ENCODE measurements at places on chromosomes 1 and 21.
A peak's percentile ranks its signal among the peaks of the same experiment; 100 is the strongest.

DNA sequence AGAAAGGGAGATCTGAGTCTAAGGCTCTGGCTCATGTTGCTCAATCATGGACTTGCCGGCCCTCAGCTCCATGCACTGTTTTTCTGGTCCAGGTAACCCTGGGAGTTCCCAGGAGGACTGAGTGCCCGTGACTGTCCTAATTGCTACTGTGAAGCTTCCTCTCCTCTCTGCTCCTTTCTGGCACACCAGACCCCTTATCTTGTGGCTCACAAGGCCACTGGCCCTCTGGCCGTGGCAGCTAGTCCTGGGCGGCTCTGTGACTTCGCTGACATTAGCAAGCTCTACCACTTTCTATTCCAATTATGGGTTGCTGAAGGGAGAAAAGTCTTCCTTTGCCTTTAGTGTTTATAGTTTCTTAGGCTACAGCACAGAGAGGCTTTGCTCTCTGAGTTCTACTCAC lies 380.2 kb downstream of the RWDD3 start:
- no peak for DNase-seq

DNA sequence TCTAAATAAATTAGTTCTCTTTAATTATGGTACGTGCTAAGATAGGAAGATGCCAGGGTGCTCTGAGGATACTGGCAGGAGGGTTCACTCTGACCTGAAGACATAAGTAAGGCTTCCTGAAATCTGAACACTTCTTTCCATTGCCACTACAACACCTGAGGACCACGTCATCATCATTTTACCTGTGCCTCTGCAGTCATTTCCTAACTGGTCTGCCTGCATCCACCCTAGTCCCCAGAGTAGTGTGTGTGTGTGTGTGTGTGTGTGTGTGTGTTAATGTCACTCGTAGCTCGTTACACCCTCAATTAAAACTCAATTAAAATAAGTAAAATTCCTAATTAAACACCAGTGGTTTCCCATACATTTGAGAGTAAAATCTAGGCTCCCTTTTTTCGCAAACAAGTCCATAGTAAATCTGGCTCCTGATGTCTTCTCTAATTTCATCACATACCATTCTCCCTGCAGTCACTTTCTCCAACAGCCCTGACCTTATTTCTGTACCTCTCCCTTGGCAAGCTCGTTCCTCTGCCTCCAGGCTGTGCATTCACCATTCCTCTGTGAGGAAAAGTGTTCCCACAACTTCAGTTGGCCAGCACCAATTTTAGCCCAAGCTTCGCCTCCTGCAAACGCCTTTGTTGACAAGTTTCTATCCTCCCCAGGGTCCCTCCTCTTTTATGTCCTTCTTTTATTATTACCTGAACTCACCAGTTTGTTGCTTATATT lies 8.7 kb downstream of the IL12RB2 start:
- no peak for DNase-seq

GRCh38 chr1:87638636-87639035 lies 310.0 kb downstream of the LMO4 start:
- DNase-seq: no peak

DNA sequence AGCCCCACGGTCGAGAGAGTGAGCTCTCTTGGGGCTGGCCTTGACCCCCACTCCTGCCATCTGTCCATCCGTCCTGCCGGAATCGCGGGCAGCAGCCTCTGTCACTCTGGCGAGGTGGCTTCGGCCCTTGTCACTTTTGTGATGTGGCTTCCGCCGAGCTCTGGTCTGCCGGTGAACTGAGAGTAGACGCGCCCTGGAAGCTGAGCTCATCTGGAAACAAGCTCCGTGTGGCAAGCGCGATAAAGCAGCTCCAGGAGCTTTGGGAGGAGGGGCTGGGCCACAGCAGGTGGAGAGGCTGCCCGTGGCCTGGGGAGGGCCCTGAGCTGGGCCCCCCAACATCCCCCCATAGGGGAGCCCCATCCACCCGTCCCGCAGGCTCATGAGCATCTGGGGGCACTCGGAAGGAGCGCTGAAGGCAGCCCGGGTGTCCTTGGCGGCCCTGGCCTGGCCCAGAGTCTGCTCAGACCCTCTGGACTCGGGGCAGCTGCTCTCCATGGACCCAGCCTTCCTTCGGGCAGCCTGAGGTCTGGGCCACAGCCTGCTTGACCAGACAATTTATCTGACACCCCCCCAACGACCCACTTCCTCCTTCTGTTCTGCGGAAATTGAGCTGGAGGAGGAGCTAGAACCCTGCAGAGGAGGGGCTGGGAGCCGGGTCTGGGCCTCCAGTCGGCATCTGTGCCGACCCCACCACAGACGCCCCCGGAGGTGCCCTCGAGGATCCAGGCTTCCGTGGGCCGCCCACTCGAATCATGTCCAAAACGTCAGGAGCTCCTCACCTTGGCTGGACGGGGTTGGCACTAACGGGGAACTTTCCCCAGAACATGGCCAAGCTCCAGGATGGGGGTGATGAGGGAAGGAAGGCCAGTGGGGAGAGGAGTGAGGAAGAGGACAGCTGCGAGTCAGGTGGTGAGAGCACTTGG lies 59.1 kb downstream of the SLC19A1 start:
- DNase-seq: no peak

DNA sequence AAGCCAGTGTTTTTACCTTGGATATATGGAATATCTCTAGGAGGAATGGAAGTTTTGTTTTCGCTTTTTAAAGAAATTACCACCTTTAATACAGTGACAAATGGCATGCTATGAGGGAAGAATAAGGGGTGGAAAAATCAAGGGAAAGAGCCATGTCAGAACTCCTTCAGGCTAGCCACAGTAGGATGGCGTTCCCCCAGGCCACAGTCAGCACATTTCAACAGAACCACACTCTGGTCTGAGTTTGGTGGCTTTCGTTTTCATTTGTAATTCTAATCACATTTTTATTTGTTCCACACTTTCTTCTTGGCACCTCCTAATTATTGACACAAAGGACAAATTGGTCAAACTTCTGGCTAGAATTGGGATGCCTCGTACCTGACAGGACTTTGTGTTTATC lies 60.3 kb upstream of the RCOR3 start:
- DNase-seq: no peak

DNA sequence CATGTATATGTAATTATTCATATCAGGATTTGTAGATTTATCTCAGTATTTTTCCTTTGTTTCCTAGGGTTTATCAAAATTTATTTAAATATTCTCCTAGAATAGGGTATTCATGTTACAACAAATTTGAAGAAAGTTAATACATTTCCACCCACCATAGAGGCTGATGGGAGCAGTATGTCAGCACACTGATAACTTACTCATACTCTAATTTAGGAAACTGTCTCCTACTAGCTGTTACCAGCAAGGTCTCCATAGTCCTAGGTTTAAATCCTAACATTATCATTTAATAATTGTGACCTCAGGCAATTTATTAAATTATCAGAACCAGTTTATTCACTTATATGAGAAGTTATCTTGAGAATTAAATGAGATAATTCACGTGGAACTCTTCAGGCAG lies 127.0 kb downstream of the USP25 start:
- DNase-seq: no peak

DNA sequence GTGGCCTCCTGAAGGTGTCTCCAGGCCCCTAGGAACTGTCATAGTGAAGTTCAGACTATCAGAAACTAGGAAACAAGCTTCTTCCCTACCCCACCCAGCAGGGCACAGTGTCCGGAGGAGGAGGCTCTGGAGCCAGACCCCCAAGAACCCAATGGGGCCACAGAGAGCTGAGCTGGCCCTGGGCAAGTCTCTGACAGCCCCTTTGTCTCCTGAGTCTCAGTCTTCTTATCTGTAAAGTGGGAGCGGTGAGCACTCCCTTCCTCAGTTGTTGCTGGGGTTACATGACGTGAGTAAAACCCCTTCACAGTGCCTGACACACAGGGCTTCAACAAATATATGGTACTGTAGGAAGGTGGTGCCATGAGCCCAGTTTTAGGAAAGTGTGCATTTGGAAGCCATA lies 675.8 kb downstream of the MATN1 start:
- no peak for DNase-seq

GRCh38 chr1:8825985-8826481 lies 8.6 kb upstream of the RERE start:
- no peak for DNase-seq

GRCh38 chr1:169914531-169914930 lies 20.8 kb upstream of the SCYL3 start:
- no peak for DNase-seq

- DNase-seq: no peak
These were observed 17.8 kb upstream of the SSX2IP start for GRCh38 chr1:84708031-84708430.

- DNase-seq: no peak
These were observed 299.5 kb downstream of the ST6GALNAC3 start for GRCh38 chr1:76374086-76374485.

GRCh38 chr1:162299018-162299417 lies 77.6 kb downstream of the SPATA46 start:
- DNase-seq: no peak

DNA sequence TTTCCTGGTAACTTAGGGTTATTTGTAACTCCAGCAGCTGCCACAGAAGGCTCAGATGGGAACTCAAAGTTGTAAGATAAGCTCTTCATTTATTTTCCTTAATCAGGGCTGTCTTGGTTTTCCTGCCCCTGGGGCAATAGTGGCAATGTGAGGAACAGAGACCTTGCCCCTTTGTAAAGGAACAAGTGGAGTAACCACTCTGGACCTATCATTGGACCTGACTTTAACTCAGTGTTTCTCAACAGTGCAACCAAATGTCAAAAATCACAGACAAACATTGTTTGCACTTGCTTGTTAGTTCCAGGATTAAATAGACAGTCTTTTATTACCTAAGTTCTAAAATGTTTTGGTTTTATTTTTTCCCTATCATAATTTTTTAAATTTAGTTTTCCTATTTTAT lies 2.8 kb upstream of the FMO3 start:
- DNase-seq: no peak

- DNase-seq: no peak
These were observed 68.8 kb upstream of the ACOT11 start for GRCh38 chr1:54479251-54479650.

DNA sequence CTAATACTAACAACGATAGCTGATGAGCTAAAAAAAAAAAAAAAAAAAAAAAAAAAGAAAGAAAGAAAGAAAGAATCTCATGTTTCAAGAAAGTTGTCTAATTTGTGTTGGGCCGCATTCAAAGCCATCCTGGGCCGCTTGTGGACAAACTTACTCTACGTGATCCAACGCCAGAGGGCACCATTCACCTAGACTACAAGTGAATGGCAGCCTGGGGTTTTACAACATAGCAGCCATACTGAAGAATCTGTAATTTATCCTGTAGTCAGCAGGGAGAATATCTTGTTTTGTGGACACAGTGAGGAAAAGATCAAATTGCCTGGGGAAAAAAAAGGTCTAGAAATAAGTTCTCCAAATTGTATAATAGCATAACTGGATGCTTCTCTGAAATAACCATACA lies 47.0 kb downstream of the CYP2J2 start:
- DNase-seq: peak; percentile 32

DNA sequence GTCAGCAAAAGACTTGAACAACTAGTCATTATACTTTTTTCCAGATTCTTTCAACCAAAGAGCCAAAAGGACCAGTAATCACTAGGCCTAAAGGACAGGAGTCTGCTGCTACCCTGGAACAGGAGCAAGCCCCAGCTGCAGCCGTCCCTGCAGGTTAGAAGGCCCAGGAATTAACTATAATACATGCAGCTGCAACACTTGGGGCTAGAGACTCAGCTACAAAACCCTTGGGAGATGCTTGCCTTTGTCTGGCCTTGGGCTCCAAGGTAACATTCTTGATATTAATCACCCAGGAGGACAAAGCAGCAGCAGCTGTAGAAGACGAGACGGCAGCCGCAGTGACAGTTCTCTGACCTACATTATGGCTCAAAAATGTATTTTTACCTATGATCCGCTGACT lies 841.2 kb upstream of the ADGRL4 start:
- DNase-seq: no peak

- no peak for DNase-seq
These were observed 39.9 kb downstream of the ODF2L start for GRCh38 chr1:86356247-86356646.

DNA sequence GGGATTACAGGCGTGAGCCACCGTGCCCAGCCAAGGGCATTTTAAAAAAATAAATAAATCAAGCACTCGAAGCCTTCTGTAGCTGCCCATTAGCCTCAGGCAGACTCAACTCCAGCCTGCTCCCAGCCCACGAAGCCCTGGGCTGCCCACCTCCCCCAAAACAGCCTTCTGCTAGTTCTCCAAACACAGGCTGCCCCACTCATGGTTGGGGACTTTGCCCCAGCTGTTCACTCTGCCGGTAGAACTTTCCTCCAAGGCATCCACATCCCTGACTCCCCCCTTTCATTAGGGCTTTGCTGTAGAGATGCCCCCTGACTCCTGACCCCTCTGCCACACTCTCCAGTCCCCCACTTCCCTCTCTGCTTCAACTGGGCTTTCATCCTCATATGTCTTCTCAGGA lies 29.7 kb upstream of the LAPTM5 start:
- no peak for DNase-seq

DNA sequence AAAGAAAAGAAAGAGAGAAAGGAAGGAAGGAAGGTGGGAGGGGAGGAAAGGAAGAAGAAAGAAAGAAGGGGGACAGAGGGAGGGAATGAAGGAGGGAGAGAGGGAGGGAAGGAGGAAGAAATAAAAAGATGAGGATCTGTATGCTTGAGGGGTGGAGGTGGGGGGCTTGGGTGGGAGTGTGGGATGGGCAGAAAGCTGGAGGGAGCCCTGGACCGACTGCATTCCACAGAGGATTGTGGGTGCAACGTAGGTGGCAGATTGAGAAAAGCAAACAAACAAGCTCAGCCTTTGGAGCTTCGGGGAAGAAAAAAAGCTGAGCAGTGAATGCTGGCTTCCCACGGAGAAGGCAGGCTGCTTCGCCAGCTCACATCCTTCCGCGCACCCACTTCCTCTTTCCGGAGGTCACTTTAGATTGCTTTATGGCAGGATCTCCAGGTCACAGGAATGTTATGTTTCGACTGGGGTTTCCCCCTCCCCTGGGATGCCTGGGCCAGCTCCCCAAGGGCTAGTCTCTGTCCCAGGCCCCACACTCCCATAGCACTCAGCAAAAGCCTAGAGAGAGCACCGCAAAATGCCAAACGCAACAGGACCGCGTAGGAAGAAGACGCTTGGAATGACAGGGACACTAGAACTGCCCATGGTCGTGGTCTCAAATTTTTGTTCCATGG lies 20.7 kb upstream of the LGALS8 start:
- no peak for DNase-seq

GRCh38 chr1:87539147-87539546 lies 210.5 kb downstream of the LMO4 start:
- no peak for DNase-seq

- DNase-seq: no peak
These were observed 12.7 kb downstream of the ADAMTS1 start for GRCh38 chr21:26832546-26832945.

- no peak for DNase-seq
These were observed 199.3 kb upstream of the JUN start for GRCh38 chr1:58983162-58983561.

DNA sequence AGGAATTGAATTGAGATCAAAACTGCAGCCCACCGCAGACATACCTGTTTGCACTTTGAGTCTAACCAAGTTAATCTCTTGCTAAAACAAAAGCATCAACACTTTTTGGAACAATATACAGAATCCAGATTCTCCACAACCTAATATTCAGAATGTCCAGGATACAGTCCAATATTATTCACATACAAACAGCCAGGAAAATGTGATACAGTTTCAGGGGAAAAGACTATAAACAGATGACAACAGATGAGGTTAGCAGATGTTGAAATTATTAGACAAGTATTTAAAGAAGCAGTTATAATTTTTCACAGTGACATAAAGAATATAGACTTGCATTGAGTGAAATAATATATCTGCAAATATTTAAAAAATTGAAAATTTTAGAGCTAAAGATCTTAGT lies 678.1 kb upstream of the CXADR start:
- DNase-seq: no peak

All from stimulated activated CD4-positive, alpha-beta T cell treated with anti-CD3 and anti-CD28 coated beads, Interleukin-15, amount 100 ng/mL, for 48 hours (primary cell).